Stimulated activated CD4-positive, alpha-beta T cell treated with anti-CD3 and anti-CD28 coated beads, TNF-alpha, amount 100 ng/mL, for 24 hours (primary cell): ENCODE measurements at places on chromosomes 13 and 19.

GRCh38 chr19:18879579-18880373 is 16.2 kb downstream of the CERS1 start:
- no peak for DNase-seq

GRCh38 chr19:11164879-11165406 is 9.4 kb upstream of the SPC24 start:
- no peak for DNase-seq

GRCh38 chr19:3520166-3521103 is 14.3 kb downstream of the FZR1 start:
- no peak for DNase-seq

DNA sequence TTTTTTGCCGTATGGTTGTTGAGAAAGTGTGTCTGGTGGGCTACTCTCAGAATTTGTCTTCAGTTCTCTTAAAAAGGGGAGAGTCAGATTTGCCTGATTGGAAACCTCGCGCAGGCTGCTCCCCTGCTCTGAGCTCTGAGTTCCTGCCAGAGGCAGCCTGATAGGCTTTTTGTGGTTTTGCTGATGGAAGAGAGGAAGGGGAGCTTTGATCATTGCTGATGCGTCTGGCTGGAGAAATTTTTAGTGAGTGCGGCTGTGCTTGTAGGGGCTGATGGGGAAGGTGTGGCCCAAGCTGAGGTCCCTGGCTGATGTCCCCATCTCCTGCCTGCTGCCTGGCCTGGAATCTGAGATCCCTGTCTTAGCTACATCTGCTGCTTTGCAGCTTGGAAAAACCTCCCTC is 2.8 kb downstream of the CHST8 start:
- DNase-seq = no peak

DNA sequence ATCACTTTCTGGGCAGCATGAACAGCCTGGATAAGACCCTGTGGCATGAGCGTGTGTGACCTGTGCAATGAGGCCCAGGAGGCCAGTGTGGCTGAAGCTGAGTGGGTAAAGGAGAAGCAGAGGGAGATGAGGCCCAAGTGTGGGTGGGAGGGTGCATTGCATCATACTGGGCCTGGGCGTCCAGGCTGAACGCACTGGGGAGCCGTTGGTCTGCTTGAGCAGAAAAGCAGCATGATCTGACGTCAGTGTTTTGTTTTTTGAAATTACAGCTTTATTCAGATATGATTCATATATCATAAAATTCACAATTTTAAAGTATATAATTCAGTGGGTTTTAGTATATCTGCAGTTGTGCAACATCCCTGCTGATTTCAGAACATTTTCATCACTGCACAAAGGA is 409.7 kb downstream of the HS6ST3 start:
- DNase-seq = no peak

DNA sequence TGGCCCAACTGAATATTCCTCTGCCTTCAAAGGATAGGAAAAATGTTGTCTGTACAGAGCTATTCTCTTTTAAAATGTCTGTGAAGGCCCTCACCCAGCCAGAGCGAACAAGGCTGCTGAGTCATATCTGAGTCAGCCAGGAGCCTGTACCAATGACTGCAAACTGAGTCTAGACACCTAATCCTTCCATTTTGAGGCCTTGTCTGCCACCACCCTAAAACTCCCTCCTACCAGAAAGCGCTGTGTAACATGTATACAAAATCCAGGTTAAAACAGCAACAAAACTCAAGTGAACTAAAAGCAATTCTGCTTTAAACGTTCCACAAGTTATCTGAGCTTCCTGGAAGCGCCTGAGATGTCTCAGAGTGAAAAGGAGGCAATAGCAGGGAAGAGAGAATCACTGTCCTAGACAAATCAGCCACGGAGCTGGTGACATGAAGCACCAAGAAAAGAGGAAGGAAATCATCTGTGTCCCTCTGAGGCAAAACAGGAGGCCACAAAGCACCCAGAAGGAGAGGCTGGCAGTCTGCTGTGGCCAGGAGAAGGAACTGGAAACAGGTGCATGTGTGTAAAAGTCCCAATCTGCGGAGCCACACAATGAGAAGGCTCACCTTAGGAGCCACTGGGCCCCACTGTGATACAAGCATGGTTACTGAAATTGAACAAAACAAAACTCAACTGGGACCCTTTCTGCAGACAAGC is 10.2 kb downstream of the DHRS12 start:
- peak; percentile 57 for DNase-seq

DNA sequence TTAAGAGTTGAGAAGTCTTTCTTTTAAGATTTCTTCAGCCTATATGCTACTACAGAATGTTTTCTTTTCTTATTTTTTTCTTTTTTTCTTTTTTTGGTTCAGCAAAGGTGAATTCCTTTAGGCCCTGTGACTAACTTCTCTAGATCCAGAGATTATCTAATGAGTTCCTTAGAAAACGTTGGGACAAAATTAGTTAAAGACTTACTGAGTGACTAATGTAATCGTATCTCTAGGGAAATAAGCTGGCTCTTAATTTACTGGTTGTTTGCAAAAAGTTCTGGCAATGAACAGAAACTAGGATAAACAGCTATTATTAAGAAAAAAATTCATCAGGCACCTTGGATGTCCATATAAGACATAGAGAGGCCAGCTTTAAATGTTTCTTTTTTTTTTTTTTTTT is 30.7 kb upstream of the CSNK1A1L start:
- no peak for DNase-seq

- DNase-seq = peak; percentile 47
Measured at GRCh38 chr13:46387064-46387851, at the start of gene RUBCNL. Gene RUBCNL (minus strand): TSS chr13:46387252. CDS start chr13:46372475, 14,777 bp downstream.

DNA sequence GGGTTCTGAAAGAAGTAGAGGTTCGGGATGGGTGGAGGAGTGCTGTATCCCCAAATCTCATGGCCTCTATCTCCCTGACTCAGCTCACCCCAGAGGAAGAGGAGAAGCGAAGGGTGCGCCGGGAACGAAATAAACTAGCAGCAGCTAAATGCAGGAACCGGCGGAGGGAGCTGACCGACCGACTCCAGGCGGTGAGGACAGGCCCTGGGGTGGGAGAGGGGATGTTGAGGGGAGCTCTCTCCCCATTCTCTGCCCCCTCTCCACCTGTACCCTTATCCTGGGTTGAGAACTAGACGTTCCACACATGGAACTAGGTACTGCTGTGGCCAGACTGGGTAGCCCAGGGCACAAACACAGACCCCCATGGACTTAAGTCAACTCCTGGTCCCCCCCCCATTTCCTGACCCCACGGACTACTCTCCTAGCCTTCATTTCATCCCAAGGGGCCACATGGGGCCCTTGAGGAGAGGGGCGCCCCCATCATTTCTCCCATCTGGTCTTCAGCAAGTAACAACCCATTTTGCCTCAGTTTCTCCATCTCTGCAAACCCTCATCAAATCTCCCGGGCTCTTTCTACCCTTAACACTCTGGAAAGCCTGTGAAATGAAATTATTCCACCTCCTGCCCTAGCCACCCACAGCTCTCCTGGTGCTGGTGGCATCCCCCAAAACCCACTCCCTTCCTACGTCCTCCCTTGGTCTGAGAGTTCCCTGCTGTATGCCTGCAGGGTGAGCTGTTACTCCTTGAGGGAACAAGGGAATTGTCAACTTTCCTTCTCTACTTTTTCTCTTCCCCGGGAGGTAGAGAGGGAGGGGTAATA is 3.5 kb downstream of the FOSB start:
- no peak for DNase-seq

DNA sequence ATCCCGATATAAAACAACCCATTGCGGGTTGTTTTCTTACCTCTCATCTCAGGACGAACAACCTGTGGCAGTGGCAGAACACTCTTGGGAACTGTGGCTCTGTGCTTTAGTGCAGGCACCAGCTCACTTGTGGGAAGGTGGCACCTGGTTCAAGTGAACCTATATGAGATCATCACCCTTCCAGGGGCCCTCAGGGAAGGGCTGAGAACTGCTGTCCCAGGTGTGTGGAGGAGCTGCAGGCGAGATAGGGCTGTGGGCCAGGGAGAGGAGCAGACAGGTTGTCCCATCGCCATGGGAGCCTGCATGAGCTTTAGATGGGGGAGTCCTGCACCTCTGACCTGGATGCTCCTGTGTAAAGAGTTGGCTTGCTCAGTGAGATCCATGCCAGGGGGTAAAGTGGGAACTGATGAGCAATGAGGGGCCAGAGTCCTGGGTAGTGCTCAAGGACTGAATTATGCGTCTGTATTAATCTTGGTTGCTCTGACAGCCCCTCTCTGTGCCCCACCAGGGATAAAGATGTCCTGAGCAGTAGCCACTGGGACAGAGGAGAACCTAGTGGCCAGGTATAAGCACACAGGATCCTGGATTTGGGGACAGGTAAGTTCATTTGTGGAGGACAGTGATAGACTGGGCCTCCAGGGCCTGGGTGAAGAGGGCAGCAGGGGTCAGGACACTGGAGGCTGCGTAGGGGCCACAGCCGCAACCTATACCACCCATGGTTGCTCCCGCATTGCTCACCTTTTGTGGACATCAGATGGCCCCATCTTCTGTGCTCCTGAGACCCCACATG is 8.7 kb downstream of the CEACAM4 start:
- no peak for DNase-seq

DNA sequence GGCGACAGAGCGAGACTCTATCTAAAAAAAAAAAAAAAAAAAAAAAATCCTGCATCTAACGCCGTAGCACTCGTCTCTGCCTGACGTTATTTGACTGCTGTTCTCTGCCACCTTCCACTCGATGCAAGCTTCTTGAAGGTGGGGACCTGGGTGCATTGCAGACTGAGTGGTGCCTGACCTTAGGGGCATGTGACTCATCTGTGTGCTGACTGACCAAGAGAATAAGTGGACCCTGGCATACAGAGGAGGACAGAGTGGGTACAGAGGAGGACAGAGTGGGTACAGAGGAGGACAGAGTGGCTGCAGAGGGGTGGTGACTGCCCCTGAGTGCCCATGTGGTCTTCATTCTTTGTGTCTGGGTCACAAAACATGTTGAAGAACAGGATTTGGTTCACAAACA is 7.6 kb downstream of the WTIP start:
- DNase-seq = no peak
